ENCODE measurements at places on chromosomes 11 and 22.

- DNase-seq: no peak
Measured at GRCh38 chr22:24159650-24160049, 21.6 kb upstream of the SUSD2 start.

DNA sequence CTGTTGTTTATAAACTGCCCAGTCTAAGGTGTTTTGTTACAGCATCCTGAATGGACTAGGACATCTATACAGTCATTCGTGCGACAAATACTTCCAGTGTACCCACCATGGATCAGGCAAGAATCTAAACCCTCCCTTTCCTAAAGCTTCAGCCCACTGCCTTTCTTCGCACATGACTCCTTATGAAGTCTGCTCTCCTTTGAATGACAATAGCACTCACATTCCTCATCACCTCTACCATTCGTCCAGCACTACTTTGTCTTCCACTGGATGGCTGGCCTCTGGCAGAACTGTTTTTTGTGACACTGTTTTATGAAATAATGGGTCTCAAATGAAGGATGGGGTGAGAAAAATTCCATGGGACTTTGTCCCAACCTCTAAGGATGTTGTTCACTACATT lies 89.8 kb upstream of the LIN7C start:
- no peak for DNase-seq

GRCh38 chr11:126543691-126544090 lies 188.2 kb downstream of the ST3GAL4 start:
- DNase-seq: no peak

GRCh38 chr11:103077554-103077953 lies 14.4 kb downstream of the DCUN1D5 start:
- no peak for DNase-seq

DNA sequence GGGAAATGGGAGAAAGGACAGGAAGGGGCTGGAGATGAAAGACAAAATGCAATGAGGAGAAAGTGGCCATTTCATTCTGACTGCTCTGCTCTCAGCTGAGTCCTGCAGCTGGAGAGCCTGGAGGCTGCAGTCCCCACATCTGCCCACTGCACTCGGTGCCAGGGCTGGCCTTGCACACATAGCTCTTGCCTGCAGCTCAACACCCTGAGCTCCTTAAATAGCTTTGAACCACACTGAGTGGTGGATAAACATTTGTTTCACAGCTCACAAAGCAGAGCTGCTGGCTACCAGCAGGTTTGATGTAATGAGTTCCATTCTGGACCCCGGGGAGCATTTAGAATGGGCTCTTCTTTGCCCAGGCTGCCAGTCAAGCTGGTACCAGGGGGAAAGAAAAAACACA lies 426.1 kb upstream of the CADM1 start:
- DNase-seq: no peak

- DNase-seq: no peak
Measured at GRCh38 chr11:36456156-36456555, 53.9 kb downstream of the TRAF6 start.

DNA sequence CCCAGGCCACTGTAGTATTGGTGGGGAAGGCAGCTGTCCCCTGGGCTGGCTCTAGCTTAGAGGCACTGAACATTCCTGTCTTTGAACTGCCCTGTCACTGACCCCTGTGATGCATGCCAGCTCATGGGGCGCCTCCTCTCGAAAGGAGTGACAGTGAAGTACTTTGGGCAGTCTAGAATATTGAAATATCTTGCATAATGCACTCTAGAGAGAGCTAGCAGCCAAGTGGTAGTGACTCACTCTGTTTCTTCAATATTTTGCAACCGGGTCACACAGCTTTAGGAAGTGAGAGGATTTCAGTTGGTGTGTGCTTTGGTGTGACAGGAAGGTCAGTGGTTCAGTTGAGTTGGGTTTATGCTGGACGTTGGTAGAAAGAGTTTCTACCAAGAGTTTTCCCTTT lies 35.5 kb upstream of the ST14 start:
- no peak for DNase-seq

- DNase-seq: no peak
Measured at GRCh38 chr22:30943368-30943767, 25.2 kb downstream of the MORC2 start.

DNA sequence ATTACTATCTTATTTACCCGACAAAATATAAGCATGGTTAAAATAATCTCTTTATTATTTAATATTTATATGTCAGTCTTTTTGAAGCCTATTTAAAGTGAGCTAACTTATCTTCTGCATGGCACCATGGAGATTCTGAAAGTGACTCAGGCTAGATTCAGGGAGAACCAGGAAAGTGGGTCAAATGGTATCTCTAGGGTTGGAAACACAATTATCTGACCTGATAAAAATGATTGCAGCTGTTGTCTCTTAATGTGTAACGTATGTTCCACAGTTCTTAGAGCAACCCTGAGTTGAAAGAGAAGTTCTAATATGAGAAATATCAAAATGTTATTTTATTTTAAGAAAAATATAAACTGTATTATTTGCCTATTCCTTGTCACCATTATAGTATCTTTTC lies 143.1 kb upstream of the CARD18 start:
- DNase-seq: no peak

GRCh38 chr11:128336203-128336602 lies 251.2 kb downstream of the ETS1 start:
- DNase-seq: no peak

DNA sequence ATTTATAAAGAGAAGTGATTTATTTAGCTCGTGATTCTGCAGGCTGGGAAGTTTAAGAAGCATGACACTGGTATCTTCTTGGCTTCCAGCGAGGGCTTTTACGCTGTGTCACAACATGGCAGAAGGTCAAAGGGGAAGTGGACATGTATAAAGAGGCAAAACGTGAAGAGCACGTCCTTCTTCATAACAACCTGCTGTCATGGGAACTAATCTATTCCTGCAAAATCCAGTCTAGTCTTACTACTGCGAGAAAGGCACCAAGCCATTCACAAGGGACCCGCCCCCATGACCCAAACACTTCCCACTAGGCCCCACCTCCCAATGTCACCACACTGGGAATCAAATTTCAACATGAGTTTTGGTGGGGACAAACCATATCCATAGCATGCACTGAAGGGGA lies 58.3 kb downstream of the AMOTL1 start:
- DNase-seq: no peak

DNA sequence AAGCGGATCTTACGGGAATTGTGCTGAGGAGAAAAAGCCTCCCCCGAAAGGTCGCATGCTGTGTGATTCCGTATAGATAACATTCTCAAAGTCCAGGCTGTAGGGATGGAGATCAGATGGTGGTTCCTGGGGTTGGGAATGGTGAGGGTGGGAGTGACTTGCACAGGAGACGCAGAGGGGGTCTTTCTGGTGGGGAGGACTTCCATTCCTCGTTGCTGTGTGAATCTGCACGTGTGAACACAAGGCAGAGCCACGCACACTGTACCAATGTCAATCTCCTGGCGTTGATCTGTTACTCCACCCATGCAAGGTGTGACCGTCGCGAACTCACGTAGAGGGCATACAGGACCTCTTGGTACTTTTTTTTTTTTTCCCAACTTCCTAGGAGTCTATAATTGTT lies 59.0 kb upstream of the KCNQ1OT1 start:
- DNase-seq: peak; percentile 1

- DNase-seq: no peak
Measured at GRCh38 chr22:24008022-24008283, 2.7 kb upstream of the GSTT4 start.

DNA sequence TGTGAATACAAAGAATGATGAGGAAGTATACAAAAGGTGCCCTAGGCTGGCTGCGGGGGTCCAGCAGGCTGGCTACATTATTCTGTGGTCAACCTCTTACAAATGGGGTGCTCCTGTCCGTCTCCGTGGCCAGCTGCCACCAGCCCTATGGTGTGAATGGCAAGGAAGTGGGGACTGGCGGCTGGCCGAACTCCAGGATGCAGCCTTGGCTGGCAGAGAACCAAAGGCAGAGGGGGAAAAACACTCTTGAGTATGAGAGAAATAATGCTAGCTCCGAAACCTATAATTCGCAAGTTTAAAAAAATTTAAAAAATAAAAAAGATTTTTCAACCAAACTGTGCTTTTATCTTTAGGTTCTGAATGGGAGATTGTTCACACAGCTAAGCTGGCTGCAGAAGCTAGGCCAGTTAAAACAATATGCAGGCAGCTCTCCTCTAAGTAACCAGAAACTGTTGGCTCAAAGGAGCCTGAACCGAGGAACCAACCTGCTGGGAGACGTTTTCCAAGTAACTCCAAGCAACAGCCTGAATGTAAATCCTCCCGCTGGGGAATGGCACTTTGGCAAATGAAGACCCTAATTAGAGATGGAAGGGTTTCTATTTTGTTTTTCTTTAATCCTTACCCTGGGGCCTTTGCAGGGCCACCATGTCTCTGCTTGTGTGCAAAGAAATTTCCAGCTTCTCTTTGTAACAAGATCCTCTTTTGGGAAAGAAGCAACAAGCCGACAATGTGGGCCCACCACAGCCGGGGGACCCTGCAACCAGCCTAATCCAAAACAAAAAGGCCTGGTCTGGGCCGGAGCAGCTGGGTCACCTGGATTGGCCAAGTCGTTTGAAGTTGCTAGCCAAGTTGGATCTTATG lies 50.2 kb downstream of the C22orf31 start:
- no peak for DNase-seq

GRCh38 chr11:31558001-31558400 lies 48.4 kb downstream of the ELP4 start:
- no peak for DNase-seq

DNA sequence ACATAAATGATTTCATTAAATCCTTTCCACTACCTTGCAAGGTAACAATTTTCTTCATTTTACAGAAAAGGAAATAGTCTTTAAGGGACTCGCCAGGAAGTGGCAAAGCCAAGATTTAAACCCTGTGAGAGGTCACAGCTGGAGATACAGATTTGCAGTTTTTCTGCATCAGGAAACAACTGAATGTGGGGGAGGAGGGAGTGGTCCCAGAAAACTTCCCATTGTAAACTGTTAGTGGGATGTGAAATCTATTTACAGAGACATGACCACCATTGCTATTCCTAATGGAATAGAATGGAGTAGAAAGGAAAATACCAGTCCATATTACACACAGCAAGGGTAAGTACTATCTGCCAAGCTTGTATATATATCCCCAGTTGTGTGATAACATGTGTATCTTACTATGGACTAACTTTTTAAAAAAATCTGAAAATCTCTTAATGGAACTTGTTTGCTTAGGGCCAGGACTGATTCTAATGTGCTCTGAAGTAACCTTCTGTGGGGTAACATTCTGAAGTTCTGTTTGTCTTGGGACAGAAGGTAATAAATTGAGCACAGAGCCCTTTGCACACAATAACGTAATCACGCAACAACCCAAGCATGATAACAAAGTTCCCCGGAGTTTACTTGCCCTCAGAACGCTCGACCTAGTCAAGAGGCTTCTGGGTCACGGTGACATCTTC lies 10.9 kb upstream of the TSKU start:
- DNase-seq: no peak

GRCh38 chr11:33060271-33060670 lies 20.9 kb downstream of the TCP11L1 start:
- peak; percentile 63 for DNase-seq

GRCh38 chr11:95595973-95596489 lies 193.6 kb downstream of the FAM76B start:
- DNase-seq: no peak

GRCh38 chr11:93089474-93090102 lies 108.2 kb downstream of the SLC36A4 start:
- peak; percentile 13 for DNase-seq

- peak; percentile 78 for DNase-seq
Measured at GRCh38 chr11:111454561-111455192, 57.5 kb downstream of the BTG4 start.

DNA sequence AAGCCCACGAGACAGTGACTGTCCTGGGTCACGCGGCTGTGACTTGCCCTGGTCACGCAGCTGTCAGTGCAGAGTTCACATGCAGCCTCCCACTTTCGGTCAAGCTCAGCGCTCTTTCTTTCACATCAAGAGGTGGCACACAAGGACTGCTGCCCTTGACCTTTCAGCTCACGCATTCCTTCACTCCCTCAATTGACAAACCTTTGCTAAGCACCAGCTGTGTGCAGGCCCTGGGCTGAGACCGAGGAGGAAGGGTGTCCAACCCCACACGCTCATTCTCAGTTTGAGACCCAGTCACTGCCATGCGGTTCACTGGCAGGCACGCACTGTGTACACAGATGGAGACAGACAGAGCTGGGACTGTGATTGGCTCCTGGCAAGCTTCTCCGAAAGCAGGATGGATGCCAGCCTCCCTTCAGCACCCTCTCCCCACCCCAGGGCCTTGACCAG lies 70.3 kb downstream of the SCUBE1 start:
- DNase-seq: no peak
